Stimulated activated CD8-positive, alpha-beta memory T cell treated with anti-CD3 and anti-CD28 coated beads, Interleukin-15, amount 100 ng/mL, for 24 hours (primary cell): ENCODE measurements at places on chromosomes 6 and 20.

DNA sequence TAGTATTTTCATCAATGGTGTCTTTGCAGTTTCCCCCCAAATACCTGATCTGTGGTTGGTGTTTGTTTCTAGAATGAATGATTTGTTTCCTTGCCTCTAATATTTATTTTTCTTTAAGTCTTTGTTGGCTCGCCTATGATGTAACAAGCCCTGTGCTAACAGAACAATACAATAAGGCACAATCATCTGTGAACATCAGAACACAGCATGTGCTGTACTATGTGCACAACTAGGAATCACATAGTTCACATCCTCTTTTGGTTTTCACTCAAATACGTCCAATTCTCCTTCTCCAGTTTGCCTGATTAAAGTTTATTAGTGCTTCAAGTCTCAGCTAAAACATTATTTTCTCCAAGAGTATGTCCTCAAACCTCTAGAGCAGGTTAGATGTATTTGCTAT, 613.1 kb downstream of the EPHA7 start:
- DNase-seq: no peak

DNA sequence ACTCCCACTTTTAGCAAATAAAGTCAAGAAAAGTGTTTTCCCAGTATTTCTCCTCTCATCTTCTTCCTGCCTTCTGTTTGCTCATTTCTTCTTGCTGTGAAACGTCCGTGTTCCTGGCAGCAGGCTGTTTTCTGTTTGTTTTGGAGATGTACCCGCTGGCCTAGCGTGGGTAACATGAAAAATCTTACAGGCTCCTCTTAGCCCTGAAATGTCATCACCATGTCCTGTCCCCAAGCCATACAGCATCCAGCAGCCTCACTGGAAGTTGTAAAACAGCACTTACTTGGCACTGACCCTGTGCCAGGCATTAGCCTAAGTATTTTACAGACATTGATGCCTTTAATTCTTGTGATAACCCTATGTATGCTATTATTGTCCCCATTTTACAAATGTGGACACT, 371.1 kb downstream of the FOXA2 start:
- DNase-seq: no peak

DNA sequence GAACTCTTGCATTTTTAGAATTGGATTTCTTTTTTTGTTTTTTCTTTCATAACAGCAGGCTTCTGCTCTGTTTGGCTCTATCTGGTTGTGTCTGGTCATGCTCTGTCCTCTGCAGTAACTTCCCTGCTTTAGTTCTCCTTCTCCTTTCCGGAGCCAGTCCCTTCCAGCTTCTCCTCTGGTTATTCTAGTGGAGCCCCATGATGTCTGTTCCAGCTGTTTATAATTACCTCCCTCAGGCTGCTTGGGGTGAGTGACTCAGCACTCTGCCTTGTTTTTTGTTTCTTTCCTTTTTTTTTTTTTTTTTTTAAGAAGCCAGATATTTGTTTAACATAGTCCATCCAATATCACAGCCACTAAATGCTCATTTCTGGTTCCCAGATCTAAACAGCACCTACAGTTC, 409.6 kb downstream of the MAFB start:
- DNase-seq: no peak

DNA sequence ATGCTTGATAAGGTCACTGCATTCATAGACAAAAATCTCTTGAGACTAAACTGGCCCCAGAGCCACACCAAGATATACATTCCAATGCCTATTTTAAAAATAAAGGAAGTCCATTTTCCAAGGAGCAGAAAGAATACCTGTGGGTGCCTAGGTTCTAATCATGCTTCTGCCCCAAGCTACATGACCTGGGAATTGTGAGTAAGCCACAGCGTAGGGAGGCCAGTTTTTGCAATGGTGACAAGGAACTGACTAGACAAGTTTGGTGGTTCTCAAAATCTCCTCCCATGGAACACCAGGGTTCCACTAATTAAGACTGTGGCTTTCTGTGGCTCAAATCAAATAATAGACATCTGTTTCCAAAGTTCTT, 83.3 kb downstream of the GMDS start:
- no peak for DNase-seq

- no peak for DNase-seq
Measured at GRCh38 chr20:43936104-43936770, 21.6 kb downstream of the TOX2 start.

DNA sequence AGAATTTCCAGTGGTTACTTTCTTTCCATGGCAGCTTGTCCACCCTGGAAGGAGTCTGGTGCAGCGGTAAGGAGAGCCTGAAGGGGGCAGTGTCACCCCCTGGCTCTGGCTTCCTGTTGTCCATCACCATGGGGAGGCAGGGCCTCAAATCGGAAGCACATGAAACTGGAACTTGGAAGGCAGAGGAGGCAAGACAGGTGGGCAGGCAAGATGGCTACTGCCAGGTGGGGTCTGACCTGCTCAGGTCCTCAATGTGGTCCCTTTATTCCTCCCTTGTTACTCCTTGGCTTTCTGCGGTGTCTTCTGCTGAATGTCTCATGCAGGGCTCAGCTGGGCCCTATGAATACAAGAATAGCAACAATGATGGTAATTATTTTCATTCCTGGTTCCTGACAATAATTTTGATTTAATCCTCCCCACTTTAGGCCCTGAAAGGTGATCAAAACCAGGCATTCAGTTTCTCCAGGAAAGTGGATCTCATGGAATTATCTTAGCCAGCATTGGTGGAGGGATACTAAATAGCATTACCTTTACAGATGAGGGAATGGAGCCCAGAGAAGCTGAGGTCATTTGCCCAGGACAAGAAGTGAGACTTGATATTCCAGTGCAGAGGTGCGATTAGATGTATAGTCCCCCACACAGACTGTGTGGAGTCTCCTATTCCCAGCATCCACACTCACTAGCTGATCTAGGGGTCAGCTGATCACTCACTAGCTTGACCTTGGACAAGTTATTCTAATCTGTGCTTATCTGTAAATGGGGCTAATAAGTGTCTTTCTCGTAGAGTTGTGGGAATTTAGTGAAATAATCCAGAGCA, 17.6 kb upstream of the SNAI1 start:
- DNase-seq: no peak

DNA sequence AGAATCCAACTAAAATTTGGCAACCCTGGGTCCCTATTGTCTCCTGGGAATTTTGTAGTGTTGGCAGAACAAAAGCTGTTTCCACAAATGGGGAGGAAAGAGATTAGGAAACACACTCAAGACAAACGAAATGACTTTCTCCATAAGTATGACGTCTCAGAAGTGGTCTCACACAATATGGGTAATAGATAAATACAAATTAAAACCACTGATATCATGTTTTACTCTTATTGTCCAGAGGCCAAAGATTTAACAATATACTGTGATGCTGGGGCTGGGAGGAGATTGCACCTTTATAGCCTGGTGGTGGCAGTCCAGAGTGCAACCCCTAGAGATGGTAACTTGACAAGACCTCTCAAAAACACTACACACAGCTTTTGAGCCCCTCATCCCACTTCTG, 18.6 kb downstream of the FKBP1A start:
- no peak for DNase-seq

DNA sequence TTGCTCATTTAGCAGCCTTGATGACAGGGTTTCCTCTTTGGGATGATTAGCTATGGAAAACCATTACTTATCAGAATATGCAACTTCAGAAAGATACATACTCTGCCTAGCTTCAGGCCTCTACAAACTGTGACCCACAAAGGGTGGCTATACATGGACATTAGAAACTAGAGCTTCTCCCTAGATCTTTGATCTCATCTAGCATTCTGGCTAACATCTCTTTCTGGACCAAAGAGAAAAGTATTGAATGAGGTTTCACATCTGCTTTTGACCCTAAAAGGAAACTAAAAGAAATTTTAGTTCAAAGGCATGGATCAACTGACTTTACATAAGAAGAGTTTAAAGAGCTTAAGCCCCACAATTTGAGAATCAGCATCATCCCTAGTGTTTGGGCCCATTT, 12.4 kb upstream of the HMGN3 start:
- DNase-seq: no peak

- DNase-seq: no peak
Measured at GRCh38 chr20:12305188-12305950, 387.7 kb downstream of the BTBD3 start.

DNA sequence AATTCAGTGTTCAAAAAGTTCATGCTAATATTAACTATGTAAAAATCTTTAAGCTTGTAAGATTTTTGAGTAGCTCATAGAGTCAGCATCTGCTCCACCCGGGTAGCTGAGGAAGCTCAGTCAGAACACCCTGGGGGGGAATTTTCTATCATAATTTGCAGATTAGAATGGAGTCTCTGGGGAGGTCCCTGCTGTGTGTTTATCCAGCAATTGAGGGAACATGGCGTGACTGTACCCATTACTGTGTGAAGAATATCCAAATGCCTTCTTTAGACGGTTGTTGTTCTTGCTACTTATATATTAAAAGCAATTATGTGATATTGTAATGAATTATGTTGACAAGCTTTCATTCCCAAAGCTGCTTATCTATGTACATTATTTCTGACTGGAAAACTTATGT, 64.8 kb downstream of the AIG1 start:
- no peak for DNase-seq

DNA sequence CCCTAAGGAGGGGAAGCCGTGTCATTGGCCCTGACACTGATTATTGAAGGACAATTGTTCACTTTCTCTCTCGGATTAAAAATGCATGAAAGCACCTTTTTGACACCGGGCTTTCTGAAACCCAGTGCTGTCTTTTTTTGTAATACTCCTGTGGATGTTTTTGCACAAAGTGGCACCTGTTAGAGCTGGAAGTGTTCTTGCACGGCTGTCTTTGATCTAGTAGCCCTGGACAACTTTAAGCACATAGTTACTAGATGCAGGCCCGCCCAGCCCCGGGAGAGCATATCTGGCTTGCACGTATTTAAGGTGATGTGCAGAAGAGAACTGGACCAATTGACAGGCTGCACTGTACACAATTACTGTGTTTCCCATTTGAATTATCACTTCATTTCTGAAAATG, 72.6 kb downstream of the ARID1B start:
- no peak for DNase-seq

DNA sequence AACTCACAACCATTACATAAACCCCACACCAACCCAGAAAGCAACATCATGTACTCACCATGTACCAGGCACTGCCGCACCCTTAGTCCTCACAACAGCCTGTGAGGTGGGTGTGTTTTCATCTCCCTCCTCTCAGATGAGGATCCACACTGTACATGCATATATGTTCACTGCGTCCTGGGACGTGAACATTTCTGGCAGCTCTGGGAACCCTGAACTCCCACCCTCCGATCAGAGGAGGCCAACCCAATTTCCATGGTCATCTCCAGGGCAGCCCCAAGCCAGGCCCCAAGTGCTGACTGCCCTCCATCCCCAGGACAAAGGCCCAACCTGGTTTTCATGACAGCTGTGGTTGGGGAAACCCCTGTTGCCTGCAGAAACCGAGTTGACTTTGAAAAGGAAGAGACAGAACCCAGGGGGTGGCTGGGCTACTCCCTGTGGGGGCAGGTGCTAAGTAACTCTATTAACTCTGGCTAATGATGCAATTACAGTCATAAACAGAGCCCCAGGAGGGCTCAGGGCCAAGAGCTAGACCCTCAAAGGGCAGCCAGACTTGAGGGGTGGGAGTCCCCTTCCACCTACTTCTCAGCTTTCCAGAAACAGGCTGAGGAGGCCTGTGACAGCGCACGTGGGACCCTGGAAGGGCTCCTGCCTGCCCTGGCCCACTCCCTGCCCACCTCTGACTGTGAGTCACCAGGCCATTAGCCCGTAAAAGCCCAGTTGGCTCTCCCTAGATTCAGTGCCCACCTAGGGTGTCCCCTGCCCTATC, 2.6 kb downstream of the TFEB start:
- DNase-seq: no peak

- no peak for DNase-seq
Measured at GRCh38 chr20:57526087-57526884, 1.3 kb upstream of the CTCFL start.

DNA sequence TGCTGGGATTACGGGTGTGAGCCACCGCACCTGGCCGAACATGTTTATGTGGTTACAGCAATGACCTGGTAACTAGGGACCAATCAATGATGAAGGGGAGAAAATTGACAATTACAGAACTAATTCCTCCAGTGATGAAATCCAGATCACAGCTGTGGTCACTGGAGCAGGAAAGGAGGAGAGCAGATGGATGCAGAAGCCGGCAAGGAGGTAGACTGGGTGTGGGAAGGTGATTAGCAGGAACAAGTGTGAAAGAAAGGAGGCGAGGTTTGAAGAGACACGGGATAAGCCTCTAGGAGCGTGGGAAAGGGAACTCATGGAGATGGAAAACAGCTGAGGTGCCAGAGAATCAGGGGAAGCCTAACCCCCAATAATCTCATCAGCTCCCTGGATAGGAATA, 17.2 kb upstream of the SPAG4 start:
- DNase-seq: no peak

GRCh38 chr6:131381052-131381708, 191.8 kb upstream of the ARG1 start:
- no peak for DNase-seq

GRCh38 chr6:7544597-7544996, 3.1 kb downstream of the DSP start:
- DNase-seq: no peak

- no peak for DNase-seq
Measured at GRCh38 chr6:116398316-116399010, 27.7 kb downstream of the DSE start.
